Left lung (tissue), 14 donors: ENCODE measurements at places on chromosomes 5 and 9. TPM values are rescaled to one million over a fixed set of nuclear protein-coding genes. Genes with fewer than 3 reads are reported as not detected.
A peak's percentile ranks its signal among the peaks of the same experiment; 100 is the strongest.

GRCh38 chr5:167966979-167967378, 324.5 kb upstream of the WWC1 start:
- DNase-seq, result no peak

DNA sequence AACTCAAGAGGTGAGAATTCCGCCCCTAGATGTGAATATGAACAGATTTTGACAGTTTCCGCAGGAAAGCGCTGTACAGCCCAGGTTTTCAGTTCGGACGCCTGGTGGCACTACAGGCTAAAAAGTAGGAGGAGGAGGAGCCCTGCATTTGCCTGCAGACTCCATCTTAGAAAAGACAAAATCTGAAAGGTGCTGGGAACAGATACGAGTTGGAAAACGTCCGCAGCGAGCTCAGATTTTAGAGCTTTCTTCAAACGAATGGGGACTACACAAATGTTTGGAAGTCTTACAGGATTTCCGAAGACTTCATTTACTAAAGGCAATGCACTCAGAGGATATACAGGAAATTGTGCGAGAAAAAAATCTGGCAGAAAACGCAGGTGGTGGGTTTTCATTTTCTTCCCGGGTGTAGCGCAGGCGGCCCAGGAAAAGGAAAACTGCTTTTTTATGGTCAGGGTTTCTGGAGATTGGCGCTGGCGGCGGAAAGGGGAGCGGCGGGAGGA, 9.9 kb upstream of the PCDHB2 start:
- DNase-seq, result no peak

GRCh38 chr9:79369676-79370075, 202.1 kb upstream of the TLE4 start:
- DNase-seq, result no peak

- DNase-seq, result no peak
Measured at GRCh38 chr5:159337016-159337955, 7.0 kb upstream of the IL12B start.

DNA sequence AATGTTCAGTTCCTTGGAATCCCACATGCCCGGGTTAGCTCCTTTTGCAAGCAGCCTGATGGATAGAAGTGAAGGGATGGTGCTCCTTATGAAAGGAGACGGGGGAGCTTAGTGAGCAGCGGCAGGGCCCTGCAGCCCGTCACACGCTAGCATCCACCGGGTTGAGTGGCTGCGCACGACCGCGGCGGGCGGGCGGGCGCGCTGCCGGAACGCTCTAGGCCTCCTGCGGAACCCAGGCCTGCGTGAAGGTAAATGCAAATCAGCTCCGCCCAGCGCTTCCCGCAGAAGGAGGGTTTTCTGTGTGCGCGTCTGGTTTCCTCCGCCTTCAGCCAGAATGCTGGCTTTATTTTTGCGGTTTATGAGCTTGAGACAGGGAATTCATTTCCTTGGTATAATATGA, 19.8 kb downstream of the IL12B start:
- peak; percentile 43 for DNase-seq

- no peak for DNase-seq
Measured at GRCh38 chr9:112570671-112571167, 84.1 kb downstream of the KIAA1958 start.

DNA sequence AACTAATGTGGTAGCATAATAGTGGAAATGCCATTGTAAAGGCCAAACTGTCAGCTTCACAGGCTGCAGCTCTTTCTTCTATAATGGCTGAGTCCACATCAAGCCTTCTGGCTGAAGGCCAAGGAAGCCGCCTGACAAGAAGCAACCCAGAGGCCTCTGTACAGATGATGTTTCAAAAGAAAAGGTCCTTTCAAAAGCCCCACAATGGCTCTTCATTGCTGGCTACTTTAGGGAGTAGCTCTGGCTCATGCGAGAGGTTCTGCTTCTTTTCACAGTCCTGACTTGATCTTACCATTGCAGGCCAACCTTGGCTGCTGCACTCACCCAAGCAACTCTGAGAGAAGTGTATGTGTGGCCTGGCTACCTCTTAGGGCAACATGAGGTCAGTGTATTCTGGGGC, 54.5 kb upstream of the EQTN start:
- DNase-seq, result no peak

- DNase-seq, result no peak
Measured at GRCh38 chr5:10854506-10855277, 93.7 kb upstream of the DAP start.

GRCh38 chr5:160180931-160181330, 48.4 kb upstream of the FABP6 start:
- DNase-seq, result no peak

GRCh38 chr5:103347716-103348423, 89.3 kb downstream of the MACIR start:
- no peak for DNase-seq

GRCh38 chr9:126417043-126417442, 90.4 kb downstream of the MVB12B start:
- no peak for DNase-seq

GRCh38 chr5:72115296-72115695, 8.0 kb downstream of the MAP1B start:
- DNase-seq, result no peak

DNA sequence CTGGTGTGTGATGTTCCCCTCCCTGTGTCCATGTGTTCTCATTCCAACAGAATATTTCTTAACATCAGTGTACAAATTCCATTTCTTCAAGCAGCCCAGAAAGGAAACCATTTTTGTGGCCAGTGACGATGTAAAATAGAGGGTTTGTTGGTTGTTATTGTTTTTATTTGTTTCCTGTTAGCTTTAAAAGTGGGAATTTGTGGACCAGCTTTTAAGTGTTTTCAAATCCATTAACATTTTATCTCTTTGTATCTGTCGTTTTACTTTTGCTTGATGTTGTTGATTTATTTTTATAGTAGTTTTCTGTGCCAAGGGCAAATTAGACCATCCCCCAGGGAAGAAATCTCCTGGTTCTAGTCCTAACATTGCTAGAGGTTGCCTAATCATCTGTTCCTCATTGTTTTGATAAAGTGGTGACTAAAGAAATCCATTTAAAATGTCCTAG, 100.0 kb downstream of the GDNF start:
- no peak for DNase-seq

GRCh38 chr5:39520232-39520572, 95.4 kb upstream of the DAB2 start:
- DNase-seq, result peak; percentile 72

DNA sequence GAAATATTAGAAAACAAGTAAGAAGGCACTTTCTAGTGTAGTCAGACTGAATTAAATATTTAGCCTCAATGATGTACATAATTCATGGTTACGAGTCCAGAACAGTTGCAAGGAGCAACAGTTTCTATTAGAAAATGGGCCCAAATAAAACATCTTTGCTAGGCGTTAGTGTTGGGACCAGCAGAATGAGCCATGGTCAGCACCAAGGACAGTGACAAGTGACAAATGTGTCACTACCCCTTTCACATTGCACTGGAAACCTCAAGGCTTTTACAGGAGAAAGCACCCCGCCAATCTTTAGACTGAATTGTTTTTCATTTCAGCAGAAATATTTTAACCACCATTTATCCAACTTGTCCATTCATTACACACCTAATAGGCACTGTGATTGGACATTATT, 301.3 kb upstream of the ADCY2 start:
- no peak for DNase-seq

DNA sequence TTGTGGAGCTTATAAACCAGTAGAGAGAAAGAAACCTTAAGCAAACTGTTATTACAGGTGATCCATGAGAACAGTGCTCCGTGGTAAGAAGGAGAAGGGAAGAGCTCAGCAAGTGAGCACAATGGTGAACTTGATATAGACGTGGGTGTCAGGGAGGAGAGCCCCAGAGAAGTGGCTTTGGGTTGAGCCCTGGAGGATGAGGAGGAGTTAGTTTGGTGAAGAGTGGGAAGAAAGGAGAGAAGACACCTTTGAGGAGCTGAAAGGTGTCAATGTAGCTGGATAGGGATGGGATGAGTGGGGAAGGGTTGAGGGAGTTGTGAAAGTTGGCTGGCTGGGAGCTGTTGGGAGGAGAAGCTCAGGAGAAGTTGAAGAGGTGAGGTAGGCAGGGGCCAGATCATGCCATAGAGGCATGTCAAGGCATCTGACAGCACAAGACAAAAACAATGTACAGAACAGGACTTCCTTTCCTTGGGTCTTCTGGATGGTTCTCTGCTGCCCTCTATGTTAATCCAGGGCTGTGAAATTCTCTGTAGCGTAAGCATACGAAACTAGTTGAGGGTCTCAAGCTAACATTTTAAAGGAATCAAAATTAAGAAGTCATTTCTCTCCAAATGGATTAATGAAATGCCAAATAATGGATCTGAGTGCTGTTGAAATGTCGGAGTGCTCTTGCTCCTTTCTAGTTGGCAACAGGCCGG, 501.9 kb downstream of the KDM4C start:
- DNase-seq, result no peak

GRCh38 chr5:97010606-97011005, 74.7 kb downstream of the LNPEP start:
- no peak for DNase-seq

DNA sequence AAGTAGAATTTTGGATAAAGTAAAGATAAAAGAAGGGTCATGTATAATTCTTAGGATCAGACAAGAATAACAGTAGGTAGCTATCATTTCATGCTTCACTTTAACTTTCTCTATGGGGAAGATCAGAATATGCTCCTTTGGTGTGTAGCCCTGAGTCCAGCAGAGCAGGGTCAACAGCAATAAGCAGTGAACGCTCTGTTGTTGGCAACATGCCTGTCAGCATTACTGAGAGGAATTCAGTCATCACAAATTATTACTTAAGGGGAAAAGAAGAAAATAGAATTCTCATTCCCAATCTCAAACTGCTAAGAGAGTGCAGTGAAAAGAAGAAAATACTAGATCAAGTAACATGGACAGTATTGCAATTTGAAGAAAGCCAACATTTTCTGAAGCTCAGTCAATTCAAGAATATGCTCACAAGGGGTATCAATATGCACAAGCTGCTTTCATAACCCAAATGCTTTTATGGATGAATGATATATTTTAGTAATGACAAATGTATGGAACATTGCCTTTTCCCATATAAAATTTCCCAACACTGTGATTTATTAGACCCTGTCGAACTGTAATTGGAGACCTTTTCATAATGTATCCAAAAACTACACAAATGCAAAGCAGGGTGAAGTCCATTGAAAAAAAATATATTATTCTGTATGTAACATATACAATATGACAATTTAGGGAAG, 1359.4 kb downstream of the EFNA5 start:
- DNase-seq, result peak; percentile 37

Gene LCN10
- 0.32 TPM for total RNA-seq

Gene KCTD16
- total RNA-seq, result 0.60 TPM

Gene NRG2
- 0.68 TPM for total RNA-seq

Gene ITGA2
- 32.4 TPM for total RNA-seq

Gene PHYHD1
- 49.4 TPM for total RNA-seq

Gene RANBP6
- 21.6 TPM for total RNA-seq

Gene NIPAL4
- total RNA-seq, result 0.39 TPM

Gene ANKRD34B
- total RNA-seq, result 2.8 TPM

Gene IRGM
- not detected for total RNA-seq
